ENCODE measurements at places on chromosomes 2 and 18.

GRCh38 chr18:55248495-55248894, 289.2 kb upstream of the CCDC68 start:
- DNase-seq = no peak

GRCh38 chr18:61183798-61184197, 149.4 kb upstream of the CDH20 start:
- DNase-seq = no peak

- no peak for DNase-seq
Observed at GRCh38 chr2:3130889-3131635, 246.6 kb downstream of the EIPR1 start.

GRCh38 chr2:240952496-240953246, 45.7 kb upstream of the SNED1 start:
- no peak for DNase-seq

DNA sequence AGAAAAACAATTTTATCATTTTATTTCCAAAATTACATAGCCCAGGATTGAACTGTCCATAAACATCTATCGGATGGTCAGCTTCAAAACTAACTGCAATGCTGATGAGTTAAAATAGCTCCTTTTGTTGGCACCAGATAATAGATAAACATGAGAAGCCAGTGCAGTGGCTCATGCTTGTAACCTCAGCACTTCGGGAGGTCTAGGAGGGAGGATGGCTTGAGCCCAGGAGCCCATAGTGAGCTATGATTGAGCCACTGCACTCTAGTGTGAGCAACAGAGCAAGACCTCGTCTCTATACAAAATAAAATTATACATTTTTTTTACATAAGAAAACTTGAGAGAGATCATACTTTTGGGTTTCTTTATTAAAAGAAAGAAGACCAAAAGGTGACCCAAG, 34.6 kb upstream of the IMPA2 start:
- no peak for DNase-seq

GRCh38 chr2:127128445-127128904, 21.5 kb upstream of the BIN1 start:
- no peak for DNase-seq

DNA sequence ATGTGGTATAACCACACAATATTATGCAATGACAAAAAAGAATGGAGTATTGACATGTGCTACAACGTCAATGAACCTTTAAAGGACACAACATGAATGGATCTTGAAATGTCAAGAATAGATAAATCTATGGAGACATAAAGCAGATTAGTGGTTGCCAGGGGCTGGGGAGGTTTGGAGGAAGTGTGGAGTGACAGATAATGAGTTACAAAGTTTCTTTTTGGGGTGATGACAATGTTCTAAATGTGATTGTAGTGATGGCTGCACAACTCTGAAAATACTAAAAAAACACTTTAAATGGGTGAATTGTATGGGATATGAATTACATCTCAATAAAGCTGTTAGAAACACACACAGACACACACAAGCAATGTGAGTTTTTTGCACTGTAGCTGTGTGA, 37.4 kb upstream of the C1D start:
- no peak for DNase-seq

DNA sequence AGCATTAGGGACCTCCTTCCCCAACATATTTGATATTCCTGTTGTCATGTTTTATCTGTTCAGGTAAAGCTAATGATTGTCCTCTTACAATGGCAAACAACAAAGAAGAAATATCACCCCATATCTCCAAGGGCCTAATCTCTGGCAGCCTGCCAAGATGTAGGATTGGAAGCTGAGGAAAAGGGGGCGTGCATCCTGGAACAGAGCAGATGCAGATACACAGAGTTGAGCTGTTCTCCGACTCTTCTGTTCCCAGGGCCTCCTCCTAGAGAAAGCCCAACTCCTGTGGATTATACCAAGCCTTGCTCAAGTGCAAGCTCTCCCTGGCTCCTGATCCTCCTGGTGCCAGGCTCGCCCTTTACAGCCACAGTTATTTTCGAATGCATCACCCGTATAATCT, 35.2 kb upstream of the CD207 start:
- no peak for DNase-seq

DNA sequence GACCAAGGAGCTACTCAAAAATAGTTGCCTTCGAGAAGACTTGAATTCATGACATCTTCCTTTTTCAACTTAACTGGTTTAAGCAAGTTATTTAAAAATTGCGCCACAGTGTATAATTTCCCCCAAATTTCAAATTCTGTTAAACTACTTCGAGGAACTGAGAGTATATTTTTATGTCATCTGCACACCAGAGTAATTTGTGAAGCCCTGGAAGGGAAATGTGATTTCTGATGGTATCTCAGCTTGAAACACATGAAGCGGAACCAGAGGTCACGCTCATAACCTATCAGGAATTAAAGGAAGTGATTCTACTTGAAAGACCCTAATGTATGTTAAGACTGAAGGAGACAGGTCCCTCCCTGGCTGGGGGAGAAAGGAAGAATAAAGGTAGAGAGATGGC, 33.9 kb upstream of the DARS1 start:
- DNase-seq = no peak

All from glomerular endothelial cell (primary cell).